Hindlimb muscle (tissue), 1 donor: ENCODE measurements at places on chromosomes 5 and 9. TPM values are rescaled to one million over a fixed set of nuclear protein-coding genes. Genes with fewer than 3 reads are reported as not detected.

AJM1 gene
- polyA plus RNA-seq: 2.8 TPM

DNA sequence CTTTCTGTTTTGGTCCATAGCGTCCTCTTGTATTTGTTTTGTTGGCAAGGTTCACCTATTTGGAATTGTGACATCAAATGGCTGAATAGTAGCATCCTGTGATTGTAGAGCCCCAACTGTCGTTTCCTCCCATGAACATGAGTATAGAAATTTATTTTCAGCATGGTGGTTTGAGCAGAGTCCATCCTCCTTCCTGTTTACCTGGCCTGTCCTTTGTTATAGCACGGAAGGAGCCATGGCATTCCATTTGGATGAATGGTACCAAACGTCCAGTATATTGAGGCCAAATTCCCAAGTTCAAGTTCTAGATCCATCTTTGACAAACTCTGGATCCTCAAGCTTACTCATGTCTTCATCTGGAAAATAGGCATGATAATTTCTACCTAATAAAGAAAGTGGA is 16.8 kb downstream of the RASGRF2 start:
- no peak for DNase-seq

- DNase-seq: no peak
These were observed 137.3 kb downstream of the FSTL4 start for GRCh38 chr5:133474851-133475590.

GRCh38 chr5:10364186-10364689 is 10.7 kb downstream of the MARCHF6 start:
- no peak for DNase-seq

GRCh38 chr5:88867638-88868037 is 15.3 kb downstream of the MEF2C start:
- no peak for DNase-seq

GRCh38 chr5:113489299-113489698 is 1.0 kb upstream of the MCC start:
- DNase-seq: no peak

PHF24 gene
- polyA plus RNA-seq: 0.23 TPM
